ENCODE measurements at places on chromosomes 2 and 18.

DNA sequence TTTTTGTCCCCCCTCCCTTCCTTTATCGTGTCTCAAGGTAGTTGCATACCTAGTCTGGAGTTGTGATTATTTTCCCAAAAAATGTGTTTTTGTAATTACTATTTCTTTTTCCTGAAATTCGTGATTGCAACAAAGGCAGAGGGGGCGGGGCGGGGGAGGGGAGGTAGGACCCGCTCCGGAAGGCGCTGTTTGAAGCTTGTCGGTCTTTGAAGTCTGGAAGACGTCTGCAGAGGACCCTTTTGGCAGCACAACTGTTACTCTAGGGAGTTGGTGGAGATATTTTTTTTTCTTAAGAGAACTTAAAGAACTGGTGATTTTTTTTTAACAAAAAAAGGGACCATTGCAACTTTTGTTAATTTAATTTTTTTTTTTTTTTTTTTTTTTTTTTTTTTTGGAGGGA lies 2.1 kb downstream of the SOX11 start:
- DNase-seq = no peak

GRCh38 chr2:106158871-106159270 lies 35.2 kb downstream of the UXS1 start:
- DNase-seq = peak; percentile 8

DNA sequence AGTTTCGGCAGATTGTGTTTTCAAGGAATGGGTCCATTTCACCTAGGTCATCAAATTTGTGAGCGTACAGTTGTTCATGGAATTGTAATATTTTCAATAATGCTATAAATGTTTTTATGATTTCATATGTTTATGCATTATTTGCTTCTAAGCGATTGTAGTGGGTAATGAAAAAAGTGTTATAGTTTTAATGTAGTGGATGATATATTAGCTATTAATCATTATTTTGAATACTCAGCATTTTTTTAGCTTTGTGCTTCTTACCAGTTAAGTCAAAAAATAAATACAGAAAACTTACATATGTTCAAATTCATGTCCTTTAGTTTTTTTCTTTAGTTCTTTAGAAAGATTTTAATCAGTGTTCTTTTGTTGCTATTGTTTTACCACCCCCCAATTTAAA lies 677.0 kb downstream of the STK39 start:
- no peak for DNase-seq

DNA sequence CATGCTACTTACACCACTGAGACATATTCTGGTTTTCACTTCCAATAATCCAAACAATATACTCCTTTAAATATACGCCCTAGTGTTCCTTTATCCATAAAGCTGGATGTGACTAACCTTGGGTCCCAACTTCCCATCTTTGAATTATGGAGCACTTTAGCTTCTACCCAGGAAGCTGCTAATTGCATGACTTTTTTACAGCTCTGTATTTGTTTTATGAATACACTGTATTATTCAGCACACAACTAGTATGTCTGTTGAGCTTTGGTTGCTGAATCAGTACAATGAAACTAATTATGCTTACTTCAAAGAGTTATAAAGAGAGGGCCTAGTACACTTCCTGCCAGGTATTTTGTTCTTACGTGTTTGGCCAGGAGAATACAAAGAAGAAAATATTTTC lies 118.5 kb downstream of the BAZ2B start:
- no peak for DNase-seq

GRCh38 chr2:160666154-160667060 lies 172.8 kb upstream of the RBMS1 start:
- no peak for DNase-seq

GRCh38 chr18:9861933-9862332 lies 23.8 kb upstream of the TXNDC2 start:
- DNase-seq = no peak

- no peak for DNase-seq
These were observed 30.8 kb downstream of the CREG2 start for GRCh38 chr2:101356521-101356920.

DNA sequence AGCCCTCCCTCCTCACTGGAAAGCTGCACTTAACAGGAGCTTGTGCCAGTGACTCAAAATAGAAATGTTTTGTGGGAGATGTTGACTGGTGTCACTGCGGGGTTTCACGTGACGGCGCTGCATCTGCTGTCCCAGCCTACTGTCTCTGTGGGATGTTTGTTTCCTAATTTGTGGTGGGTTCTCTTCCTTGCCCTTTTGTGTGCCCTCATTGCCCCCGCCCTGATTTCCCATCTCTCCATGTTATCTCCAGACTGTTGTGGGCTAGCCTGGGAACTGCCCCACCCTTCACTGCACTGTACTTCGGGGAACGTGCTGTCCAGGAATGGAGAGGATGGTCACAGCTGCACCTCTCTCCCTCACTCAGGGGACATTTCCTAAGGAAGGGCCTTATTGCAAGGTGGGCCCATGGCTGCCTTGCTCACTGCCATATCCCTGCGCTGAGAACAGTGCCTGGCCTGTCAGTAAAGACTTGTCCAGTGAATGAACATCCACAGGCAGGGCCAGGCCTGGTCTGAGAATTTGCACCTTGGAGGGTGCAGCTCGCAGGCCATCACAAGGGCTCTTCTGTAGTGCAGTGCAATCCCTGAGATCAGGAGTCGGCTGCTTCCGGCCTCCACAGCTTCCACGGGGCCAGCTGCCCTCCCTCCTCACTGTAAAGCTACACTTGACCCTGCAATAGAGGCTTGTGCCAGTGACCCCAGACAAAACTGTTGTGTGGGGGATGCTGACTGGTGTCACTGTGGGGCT lies 18.1 kb downstream of the ZAP70 start:
- no peak for DNase-seq

- no peak for DNase-seq
These were observed 80.9 kb downstream of the MGAT5 start for GRCh38 chr2:134334542-134335353.

Measured in activated naive CD4-positive, alpha-beta T cell (primary cell).